ENCODE measurements at places on chromosomes 6 and 20.

GRCh38 chr6:138577151-138577915, 78.0 kb upstream of the NHSL1 start:
- no peak for DNase-seq

- no peak for DNase-seq
Observed at GRCh38 chr20:62717933-62718332, 9.3 kb downstream of the NTSR1 start.

GRCh38 chr6:167467793-167468431, 143.0 kb downstream of the TTLL2 start:
- no peak for DNase-seq

DNA sequence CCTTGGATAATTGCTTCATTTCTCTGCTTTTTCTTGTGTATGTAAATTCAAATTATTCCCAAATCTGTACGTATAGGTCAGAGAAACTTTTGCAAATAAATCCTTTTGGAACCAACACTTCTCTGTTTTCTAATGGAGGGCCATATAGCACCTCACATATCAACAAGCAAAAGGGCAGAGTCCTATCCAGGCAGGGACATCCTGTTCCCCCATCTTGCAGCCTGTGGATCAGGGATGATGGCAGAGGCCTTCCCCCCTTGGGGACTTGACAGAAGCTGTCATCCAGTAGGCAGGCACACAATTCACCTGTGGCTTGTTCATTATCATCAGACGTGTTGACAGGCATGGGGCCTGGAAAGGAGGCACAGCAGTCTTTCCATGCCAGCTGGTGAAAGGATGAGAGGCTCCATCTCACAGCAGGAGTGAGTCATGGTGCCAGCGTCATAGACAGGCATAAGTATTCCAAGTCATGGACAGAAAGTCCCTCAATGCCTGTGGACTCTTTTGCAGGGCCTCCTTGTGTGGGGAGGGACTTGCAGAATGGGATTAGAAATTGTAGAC, 31.8 kb upstream of the PLEKHG1 start:
- no peak for DNase-seq

DNA sequence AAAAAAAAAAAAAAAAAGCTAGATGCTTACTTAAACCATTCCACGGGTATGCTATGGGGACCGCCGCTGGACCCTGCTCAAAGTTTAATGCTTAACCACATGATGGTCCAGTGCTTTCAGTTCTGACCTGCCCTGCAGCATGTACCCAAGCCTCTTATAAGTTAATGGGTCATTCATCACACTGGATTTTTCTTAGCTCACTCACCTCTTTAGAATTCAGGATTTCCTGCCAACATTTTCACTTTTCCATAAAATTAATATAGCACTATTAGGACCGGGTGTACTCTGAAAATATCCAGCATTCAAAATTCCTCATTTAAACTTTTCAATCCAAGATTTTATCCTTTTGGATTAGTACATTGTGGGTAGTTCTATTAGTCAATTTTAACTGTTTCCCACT, 140.8 kb downstream of the ALDH8A1 start:
- no peak for DNase-seq

DNA sequence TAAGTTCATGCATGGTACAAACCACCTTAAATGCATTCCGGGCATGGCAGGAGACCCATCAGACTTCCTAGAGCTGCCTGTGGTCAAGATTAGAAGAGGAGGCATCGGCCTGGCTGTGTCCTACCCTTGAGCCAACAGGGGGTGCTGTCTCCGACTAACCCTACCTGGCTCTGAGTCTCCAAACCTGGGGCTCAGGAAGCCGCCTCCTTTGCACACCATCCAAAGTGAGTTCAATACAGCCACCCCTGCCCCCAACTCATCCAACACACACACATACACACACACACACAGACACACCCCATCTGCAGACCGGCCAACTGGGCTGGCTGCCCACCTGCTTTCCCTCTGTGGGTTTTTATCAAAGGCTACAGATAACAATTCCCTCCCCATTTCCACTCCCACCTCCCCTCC, 77.0 kb downstream of the JPH2 start:
- no peak for DNase-seq

GRCh38 chr20:63292292-63292701, 689 bp upstream of the COL20A1 start:
- no peak for DNase-seq

GRCh38 chr6:106599440-106599839, 29.9 kb downstream of the RTN4IP1 start:
- no peak for DNase-seq

DNA sequence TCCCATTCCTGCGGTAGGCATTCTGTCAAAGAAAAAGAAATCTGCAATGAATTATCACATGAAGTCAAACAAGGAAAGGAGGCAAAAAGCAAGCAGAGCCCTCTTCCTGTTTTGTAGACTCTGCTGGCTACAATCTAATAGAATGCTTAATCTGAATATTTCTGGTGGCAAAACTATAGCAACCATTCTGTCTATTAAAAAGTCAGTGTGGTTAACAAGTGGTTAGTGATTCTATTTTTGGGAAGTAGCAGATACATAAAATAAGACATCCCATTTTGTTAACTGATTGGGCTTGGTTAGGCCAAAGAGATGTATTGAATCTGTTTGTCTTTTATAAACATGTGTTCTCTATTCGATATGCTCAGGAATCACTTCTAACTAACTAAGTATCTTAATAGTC, 442.3 kb downstream of the CDC5L start:
- no peak for DNase-seq

GRCh38 chr6:122286512-122286911, 112.9 kb upstream of the HSF2 start:
- no peak for DNase-seq

GRCh38 chr6:111307275-111307858, 175.7 kb downstream of the REV3L start:
- DNase-seq, result no peak

DNA sequence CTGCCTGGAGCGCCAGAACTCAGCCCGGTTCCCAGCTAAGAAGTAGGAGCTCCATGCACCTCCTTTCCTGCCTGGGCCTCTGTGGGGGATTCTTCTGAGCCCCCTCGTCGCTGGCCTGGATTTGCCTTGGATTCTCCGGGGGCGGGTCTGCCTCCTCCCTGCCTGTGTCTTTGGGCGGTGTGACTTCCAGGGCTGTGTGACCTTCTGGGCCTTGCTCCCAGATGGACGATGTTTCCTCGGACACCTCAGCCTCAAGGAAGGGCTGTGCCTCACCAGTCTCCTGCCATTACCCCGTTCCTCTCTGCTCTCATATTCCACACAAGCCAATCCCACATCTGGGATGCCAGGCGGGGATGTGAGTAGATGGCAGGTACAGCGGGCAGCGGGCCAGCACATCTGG, 76.8 kb downstream of the ERMARD start:
- DNase-seq, result no peak

DNA sequence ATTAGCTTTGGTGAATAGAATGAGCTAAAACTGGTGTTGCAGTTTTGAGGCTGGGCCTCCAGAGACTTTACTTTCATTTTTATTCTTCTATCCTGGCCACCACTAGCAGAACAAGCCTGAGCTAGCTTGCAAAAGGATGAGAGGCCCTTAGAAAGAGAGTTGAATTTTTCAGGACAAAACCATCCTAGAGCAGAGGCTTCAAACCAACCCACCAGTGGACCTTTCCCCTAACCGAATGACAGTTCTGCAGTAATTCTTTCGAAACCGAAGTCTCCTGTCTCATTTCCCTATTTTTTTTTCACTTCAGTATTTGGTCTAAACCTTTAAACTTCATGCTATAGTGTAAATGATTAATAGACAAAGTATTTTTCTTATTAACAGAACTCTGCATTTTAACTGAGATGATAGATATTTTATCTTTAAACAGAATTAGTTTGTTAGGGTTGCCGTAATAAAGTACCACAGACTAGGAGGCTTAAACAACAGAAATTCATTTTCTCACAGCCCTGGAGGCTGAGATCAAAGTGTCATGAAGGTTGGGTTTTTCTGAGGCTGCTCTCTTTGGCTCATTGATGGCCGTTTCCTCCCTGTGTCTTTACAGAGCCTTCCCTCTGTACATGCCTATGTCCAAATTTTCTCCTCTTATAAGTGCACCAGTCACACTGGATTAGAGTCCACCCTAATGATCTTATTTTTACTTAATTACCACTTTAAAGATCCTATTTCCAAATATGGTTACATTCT, 80.6 kb upstream of the PAK5 start:
- DNase-seq, result no peak

- no peak for DNase-seq
Observed at GRCh38 chr20:59354460-59354859, 54.0 kb downstream of the EDN3 start.

DNA sequence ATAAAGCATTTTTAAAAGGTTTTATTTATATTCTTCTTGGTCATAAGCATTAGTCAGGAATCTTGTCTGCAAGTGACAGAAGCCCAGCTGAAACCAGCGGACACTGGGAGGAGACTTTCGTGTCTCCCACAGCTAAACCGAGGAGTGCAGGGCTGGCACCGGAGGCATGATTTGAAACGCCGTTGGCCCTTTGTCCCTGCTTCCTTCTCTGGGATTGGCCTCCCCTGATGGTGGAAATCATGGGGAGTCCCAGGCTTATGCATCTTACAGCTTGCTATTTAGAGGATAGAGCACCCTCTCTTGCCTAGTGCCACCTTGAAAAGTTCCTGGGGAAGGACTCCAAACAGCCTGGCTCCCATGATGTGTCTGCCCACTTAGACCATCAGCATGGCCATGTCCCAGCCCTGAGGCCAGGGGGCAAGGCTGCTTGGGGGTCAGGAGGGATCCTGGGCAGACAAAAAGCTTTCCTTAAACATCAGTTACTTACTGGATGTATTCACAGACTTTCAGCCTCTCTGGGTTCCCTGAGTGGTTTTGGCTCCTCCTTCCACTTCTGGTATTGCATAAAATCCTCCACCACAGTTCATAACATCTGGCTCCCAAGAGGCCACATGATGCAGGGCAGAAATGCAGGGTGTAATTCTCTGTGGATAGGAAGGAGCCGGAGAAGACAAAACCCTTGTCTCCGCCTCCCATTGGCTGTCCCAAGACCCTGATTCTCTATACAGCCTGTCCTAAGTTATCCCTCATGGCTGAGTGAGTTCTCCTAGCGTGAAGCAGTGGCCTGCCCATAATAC, 49.3 kb upstream of the INSM1 start:
- no peak for DNase-seq

DNA sequence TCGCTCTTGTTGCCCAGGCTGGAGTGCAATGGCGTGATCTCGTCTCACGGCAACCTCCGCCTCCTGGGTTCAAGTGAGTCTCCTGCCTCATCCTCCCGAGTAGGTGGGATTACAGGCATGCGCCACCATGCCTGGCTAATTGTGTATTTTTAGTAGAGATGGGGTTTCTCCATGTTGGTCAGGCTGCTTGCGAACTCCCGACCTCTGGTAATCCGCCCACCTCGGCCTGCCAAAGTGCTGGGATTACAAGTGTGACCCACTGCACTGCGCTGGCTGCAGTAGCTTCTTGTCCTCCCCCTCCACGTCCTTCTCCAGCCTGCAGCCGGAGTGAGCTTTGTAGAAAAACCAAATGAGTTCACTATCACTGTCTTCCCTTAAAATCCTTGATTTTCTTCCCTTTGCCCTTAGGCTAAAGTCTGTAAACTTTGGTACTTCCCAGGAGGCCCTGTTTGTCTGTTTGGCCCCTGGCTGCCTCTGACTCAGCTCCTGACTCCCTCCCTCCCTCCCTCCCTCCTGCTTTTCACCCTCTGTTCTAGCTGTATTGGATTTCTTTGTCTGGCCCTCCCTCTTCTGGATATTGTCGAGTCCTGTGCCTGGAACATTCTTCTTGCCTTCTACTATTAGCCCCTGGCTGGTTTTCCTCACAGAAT, 12.9 kb downstream of the PARD6B start:
- no peak for DNase-seq

DNA sequence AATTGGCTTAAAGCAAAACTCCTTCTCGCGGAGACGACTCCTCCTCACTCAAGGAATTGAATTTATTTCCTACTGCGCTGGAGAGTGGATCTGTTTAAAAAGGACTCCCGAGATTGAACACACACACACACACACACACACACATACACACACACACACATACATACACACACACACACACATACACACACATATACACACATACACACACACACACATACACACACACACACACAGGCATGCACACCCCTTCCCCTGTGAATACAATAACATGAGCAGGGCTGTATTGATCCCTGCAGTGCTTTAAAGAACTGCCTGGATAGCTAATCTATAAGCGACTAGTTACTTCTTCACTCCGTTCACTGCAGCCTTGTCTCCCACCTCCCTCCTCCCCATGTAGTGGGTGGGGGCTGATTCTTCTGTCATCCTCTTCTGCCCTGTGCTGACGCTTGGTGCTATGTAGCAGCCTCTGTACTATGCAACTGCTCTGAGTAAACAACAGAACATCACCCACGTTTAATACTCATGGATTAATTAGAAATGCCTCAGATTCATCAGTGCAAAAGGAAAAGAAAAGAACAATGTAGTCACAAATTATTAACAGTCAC, 549.0 kb downstream of the CDH26 start:
- no peak for DNase-seq

DNA sequence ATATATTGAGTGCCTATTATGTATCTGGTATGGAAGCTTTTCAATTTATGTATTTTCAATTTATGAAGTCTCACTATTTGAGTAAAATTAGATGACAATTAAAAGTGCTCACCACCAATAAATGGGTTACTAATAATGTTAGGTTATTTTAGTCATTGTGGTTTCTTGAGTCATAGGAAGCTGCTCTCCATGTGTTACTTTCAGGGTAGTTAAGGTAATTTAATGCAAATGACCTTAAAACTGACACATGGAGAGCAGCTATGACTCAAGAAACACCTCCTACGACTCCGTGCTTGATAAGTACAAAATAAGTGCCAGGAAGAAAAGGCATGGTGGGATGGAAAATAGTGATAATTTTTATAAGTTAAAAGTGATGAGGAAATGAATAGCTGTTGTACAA, 16.5 kb upstream of the TINAG start:
- DNase-seq, result no peak

DNA sequence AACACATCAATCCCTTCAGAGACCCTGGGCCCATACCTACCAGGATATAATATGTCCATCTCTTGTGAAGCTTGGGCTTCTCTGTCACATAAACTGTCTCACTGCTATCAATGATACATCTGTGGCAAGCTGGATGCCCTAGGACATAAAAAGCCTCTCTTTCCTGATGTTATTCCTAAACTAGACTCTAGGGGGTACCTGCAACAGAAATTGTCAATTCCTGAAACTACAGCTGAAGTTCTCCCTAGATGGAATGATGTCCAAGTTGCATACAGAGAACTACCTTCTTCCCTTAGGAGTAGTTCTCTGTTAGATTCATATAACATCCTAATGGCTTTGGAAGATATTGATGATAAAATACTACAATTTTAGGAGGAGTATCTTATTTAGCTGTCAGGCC, 35.8 kb downstream of the TBX18 start:
- DNase-seq, result no peak

- no peak for DNase-seq
Observed at GRCh38 chr20:38228436-38228835, 32.1 kb downstream of the KIAA1755 start.

Measured in stimulated activated CD4-positive, alpha-beta T cell treated with anti-CD3 and anti-CD28 coated beads, Interleukin-1b, Interleukin-23, amount 100 ng/mL, for 1 hour (primary cell).